ENCODE measurements at places on chromosomes 7 and 10. TPM values are rescaled to one million over a fixed set of nuclear protein-coding genes. Genes with fewer than 3 reads are reported as not detected.
A peak's percentile ranks its signal among the peaks of the same experiment; 100 is the strongest.

DNA sequence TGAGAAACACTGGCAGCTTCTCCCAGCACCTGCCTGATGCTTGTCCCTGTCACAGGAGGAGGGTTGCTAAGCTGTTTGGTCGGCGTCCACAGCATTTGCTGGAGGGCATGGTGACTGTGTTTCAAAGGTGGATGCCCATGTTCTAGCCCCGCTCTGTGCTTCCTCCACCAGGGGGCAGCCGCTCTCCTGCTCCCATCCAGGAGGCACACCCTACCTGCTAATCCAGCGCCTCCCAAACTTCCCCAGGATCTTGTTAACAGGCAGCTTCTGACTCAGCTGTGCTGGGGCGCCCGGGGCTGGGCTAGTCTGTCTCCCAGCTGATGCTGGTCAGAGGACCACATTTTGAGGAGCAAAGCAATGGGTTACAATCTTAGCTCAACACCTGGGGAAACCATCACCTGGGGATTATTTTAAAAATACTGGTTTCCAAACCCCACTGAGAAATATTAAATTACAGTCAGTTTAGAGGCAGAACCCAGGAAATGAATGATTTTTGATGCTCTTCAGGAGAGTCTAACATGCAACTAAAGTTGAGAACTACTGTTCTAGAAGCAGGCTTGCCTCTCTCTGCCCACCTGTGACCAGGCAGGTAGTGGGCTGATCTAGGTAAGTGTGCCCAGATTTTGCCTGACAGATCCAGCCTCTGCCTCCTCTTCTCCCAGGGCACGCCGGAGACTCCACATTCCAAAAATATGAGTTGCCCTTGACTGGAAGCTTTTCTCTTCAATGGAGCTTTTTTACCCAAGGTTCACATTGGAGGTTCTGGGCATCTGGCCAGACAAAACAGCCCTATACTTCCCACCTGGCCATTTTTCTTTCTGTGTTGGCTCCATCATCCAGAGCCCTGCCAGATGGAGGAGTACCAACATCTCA is 92.7 kb upstream of the GPR26 start:
- DNase-seq: peak; percentile 91

DNA sequence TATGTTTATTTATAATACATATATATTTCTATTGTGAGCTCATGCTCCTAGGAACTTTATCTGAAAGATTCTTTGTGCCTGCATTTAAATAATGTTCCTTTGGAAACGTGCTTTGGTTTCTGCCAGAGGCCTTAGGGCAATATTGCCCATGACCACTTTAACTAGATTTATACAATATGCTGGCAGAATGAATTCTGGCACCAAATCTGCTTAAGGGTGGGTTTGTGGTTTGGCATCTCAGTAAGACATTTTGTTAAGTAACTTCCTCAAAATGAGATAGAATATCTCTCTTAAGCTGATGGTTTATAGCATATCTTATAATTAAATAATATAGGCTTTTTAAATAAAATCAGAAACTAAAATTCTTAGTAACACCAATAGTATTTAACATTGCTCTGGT is 252.9 kb downstream of the RNLS start:
- no peak for DNase-seq

- DNase-seq: no peak
These were observed 22.5 kb upstream of the MKLN1 start for GRCh38 chr7:131305152-131305551.

GRCh38 chr7:153190452-153190851 is 430.9 kb downstream of the ACTR3B start:
- no peak for DNase-seq

DNA sequence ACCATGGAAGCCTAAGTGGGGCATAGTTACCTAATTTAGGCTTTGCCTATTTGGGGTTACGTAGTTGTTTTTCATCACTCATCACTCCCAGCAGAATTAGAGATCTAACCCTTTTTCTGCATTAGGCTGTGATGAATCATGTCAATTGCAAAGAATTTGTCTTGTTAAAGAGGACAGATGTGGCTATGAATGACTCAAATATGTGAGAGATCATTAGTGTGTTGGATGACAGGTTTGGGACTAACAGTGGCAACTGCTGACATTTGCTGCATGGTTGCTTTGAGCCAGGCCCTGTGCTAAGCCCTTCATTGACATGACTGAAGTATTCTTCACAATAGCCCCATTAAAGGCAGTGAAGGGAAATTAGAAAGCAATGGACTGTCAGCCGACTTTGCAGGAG is 83.4 kb upstream of the BMPER start:
- no peak for DNase-seq

DNA sequence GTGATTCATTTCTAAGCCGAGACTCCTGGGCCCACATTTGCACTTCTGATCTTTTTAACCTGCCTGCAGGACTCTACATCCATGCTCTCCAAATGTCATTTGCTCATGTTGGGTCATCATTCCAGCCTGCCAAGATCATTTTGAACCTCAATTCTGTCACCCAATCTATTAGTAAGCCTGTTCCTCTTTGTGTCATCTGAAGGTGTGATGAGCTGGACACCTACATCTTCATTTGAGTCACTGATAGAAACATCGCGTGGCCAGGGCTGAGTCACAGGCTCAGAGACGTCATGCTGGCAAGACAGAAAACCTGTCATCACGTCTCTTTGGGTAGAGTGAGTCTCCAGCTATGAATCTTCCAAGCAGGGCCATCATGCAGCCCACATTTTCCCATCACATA is 65.3 kb upstream of the SLF2 start:
- peak; percentile 16 for DNase-seq

DNA sequence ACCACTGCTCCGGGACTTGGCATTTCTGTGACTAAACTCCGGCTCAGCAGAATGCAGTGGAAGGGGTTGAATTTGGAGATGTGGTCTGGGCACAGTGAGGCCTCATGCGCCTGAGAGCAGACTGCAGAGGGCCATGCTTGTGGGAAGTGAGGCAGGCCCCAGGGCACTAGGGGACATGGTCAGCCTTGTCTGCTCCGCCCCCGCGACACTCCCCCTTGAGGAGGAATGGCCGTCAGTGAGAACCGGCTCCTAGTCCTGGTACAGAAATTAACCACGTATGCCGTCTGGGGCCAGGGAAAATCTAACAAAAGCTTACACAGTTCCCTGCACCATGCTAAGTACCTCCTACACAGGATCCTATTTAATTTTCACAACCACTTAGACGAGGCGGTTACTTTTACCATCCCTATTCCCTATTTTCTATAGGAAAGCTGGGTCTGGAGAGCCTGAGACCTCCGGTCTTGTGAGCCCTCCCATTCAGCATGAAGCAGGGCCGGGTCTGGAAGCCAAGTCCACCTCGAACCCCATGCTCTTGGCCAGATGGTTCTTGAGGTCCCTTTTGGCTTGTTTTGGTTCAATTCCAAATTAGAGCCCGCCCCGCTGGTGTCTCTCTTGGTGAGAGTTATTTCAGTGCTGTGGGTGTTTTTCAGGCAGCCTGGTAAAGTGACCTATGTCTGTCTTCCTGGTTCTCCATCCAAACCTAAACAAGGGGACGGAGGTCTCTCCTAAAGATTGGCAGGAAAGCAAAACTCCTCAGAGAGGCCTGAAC is 87.7 kb upstream of the PITRM1 start:
- DNase-seq: no peak

DNA sequence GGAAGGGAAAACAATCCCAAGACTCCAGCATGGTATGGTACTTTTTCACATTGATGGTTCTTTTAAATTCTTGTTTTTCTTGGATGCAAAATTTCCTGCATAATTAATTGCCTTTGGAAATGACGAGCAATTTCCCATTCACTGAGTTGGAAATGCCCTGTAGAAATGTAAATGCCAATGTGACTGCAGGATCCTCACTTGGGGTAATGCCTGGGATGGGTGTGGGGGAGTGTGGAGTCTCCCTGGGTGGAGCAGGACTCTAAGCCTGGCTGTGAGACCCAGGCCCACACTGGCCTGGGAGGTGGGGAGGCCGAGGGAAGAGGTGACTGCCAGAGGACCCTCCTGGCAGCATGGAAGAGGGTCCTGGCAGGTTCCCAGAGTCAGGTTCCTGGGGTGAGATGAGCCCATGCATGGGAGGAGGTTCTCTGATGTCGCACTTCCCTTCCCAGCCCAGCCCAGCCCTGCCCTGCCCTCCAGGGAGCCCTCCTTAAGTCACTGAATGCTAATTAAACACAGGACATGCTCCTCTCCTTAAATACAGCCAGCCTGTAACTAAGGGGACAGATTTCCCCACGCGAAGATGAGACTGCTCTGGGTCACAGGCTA is 157.9 kb downstream of the GFRA1 start:
- DNase-seq: no peak

GRCh38 chr10:107169516-107169915 is 5.0 kb upstream of the SORCS1 start:
- DNase-seq: peak; percentile 2

DNA sequence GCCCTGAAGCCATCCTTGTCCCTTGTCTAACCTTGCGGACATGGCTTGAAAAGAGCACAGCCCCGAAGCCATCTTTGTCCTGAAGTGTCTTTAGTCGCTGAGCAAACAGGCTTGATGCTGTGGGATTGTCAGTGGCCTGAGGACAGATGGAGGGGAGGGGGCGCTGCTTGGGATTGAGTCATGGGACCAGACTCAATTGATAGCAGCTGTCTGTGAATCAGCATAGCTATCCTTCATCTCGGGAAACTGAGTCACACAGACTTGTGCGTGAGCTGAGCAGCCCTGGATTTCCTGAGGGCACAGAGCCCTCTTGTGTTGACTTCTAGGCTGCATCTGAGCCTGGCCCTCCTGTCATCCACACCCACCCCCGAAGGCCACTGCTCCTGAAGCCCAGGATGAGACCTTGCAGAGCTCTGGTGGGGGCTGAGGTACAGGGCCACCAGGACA is 14.4 kb downstream of the MYO1G start:
- no peak for DNase-seq

- DNase-seq: peak; percentile 37
These were observed 19.1 kb downstream of the SLC16A12 start for GRCh38 chr10:89516149-89516832.

DNA sequence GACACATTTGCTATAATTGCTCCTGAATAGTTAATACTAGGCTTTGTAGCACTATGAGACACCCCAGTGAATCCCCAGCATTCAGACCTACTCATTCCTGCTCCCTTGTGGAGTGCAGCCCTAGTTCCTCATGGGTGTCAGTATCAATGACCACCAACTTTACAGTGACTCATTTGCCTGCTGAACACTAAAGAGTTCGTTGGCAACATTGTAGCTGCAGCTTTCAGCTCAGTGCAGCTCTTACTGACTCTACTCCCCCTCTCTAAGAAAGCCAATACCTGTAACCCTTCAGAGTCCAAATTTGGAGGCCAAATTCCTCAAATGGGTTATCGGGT is 127.1 kb upstream of the MTPN start:
- DNase-seq: no peak

GRCh38 chr10:93488956-93489528 is 6.9 kb upstream of the MYOF start:
- no peak for DNase-seq

GRCh38 chr7:133023370-133024071 is 58.4 kb downstream of the CHCHD3 start:
- no peak for DNase-seq

- DNase-seq: no peak
These were observed 158.8 kb upstream of the CHST15 start for GRCh38 chr10:124252097-124252715.

DNA sequence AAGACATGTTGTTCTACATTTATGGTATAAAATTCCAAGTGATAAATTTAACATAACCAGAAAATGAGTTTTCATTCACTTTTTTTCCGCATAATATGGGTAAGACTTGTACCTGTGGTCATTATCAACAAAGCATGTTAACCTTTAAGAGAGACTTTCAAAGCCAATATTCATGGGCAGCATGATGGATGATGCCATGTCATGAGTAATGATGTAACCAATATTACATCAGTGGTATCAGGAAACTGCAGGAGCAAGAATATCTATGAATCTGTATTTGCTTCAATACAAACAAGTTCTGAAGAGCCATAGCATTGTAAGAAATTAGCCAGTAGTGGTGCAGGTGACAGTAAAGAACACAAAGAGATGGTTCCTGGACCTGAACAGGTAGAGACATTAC is 126.9 kb downstream of the C1GALT1 start:
- no peak for DNase-seq

GRCh38 chr7:150972023-150972468 is 6.1 kb downstream of the KCNH2 start:
- DNase-seq: no peak

DNA sequence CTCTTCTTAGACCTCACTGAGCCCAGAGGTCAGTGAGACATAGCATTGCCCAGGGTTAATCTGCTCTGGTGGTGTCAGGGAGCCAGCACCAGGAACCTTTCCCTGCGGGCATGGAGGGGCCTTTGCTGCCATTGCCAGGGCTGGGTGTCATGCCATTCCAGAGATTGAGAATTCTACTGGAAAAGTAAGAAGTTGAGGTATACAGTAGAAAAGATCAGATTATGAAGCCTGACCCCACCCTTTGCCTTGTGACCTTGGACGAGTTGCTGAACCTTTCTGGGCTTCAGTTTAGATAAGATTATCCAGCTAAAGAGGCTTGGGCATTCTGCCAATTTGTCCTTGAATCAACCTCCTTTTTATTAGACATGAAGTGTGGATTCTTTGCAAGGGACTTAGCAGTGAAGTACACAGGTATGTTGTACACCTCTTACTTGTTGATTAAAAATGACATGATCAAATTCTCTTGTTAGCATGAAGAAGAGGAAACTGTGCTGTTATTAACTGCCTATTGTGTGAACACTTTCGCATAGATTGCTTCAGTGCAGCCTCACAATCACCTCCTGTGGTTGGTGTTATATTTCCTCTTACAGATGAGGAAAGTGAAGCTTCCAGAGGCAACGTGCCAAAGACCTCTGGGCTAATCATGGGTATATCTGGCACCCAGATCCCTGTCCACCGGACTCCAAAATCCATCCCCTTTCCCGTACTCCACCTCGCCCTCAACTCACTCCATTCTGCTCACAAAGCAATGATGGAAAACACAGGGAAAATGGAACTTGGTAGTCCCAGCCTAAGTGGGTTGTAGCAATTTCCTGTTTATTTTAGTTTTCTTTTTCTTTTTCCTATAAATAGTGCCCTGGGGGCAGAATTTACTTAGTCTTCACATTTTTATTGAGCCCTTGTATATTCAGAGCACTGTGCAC is 151.3 kb downstream of the CAMK1D start:
- DNase-seq: no peak

DNA sequence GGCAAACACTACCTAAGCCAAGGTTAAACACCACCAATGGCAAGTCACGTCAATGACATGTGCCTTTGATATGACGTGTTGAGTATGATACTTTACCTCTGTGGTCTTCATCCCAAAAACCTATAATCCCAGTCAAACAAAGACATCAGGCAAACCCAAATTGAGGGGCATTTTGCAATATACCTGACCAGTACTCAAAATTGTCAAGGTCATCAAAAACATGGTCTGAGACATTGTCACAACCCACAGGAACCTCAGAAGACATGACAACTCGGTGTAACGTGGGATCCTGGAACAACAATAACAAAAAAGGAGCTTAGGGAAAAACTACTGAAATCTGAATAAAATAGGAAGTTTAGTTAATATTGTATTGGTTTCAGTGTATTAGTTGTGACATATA is 7.2 kb downstream of the FAM237B start:
- no peak for DNase-seq

GRCh38 chr10:36367362-36367761 is 725.3 kb upstream of the FZD8 start:
- peak; percentile 60 for DNase-seq

KNDC1 gene
- not detected for total RNA-seq

CALU gene
- total RNA-seq: 205 TPM

IKZF1 gene
- total RNA-seq: not detected

TFR2 gene
- total RNA-seq: not detected

HTR5A gene
- total RNA-seq: not detected

TMEM273 gene
- not detected for total RNA-seq

CYP2C19 gene
- total RNA-seq: not detected

SFR1 gene
- 4.7 TPM for total RNA-seq

AUTS2 gene
- total RNA-seq: not detected

CDC14C gene
- total RNA-seq: not detected

Measured in PC-3 (cell line).